ENCODE measurements at places on chromosomes 12 and 14.

- DNase-seq: no peak
Measured at GRCh38 chr14:50088117-50088515, 28.3 kb downstream of the VCPKMT start.

DNA sequence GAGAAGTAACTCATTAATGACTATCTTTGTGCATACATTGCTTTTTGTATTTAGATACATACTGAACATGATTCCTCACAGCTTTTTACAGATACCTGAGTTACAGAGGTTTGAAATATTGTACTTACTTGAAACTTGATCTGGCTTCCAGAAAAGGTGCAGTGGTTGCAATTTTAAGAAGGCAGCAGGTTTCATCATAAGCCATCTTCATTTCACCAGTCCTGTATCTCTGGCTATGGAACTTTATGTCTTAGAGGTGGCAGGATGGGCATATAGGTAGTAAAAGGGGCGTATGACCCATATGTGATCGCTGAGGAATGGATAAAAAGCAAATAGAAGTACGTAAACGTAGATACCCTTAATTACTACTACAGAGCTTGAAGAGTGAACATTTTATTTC is 13.7 kb downstream of the ZBTB1 start:
- DNase-seq: no peak

DNA sequence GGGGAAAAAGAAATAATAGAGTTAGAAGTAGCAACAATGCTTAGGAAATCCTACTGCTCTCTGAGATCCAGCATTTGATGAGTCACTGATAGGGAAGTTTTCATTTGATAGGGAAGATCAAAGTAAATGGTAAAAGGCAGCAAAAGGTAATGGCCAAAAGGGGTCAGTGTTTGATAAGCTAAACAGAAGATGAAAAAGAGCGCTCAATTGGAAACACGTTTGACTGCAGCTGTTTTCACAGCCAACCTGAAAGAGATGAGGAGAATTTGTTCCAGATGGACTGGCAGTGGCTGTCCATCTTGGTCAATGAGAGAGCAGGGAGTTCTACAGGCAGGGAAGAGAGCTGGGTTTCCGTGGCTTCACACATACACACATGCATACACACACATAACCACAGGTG is 264.2 kb downstream of the TMEM132C start:
- DNase-seq: no peak

DNA sequence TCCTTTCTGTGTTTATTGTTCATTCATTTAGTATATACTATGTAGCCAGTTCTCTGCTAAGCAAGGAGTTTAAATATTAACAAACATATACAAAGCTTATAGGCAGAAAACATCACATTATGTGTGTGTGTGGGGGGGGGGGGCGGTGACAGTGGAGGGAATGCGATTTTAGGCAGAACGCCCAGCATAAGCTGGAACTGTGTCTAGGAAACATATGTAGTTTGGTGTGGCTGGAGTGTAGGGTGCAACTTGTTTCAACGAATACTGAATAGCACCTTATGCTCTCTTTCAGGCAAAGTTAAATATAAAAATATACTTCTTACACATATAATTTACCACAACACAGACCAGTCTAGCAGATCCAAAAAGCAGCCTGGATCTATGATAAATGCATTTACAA is 980.6 kb downstream of the SLC6A15 start:
- DNase-seq: no peak

DNA sequence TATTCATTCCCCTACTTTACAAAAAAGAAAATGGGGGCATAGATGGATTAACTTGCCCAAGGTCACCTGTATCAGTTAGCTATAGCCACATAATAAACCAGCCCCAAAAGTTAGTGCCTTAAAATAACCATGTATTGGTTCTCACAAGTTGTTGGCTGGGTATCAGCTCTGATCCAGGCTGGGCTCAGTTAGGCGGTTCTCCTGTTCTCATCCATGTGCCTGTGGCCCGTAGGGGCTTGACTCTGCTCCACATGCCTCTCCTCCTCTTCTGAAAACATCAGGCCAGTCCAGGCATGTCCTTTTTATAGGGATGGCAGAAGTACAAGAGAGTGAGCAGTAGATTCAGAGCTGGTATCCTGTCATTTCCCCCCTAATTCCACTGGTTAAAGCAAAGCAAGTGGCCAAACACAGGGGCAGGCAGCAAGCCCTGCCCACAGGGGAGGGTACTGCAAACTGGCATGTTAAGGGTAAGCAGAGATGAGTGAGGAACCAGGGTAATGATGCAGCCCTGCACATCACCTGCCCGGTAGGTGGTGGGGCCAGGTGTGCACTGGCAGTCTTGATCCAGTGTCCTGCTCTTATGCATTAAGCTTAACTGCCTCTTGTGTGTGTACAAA is 47.9 kb upstream of the TUNAR start:
- DNase-seq: no peak

DNA sequence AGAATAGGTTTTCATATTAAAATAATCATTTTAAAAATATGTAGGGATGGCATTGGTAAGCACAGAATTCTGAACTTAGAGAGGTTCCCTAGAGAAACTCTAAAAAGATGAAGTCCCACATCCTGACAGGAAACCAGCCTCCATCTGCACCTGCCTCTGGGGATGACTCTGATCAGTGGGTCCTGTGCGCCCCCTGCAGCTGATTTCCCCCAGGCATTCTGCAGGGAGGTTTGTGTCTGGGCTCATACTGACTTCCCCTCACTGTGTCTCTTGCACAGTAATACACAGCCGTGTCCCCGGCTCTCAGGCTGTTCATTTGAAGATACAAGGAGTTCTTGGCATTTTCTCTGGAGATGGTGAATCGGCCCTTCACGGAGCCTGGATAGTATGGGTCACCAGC is 602.9 kb downstream of the TMEM121 start:
- peak; percentile 10 for DNase-seq

DNA sequence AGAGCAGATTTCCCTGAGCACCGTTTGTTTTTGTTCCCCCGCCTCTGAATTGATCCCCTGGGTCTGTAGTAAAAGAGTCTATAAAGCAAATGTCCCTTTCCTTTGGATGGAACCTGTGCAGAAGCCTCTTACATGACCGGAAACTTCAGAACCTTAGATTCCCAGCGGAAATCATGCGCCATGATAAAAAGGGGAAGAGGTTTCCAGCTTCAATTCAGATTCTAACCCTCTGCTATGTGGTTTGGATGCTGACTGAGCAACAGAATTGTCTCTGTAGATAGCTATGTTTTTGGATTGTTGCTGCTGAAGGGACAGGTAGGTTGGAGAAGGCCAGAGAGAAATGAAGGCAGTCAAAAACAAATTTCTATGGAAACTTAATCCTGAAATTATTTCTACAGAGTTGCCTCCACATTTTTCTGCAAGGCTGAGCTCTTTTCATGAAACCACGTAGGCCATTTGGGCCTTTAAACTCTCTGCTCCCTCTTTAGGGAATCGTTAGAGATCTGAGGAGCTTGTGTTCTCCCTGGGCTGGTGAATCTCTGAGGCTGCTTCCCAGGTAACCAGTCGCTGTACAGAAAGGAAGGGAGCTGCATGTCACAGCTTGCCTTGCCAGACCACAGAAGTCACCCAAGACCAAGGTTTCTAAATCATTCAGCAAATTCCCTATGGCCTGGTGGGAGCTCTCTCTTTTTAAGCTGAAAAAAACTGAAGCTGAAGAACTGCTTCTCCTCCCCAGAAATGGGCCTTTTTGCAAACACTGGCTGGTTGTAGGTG is 28.7 kb upstream of the OR10P1 start:
- no peak for DNase-seq

DNA sequence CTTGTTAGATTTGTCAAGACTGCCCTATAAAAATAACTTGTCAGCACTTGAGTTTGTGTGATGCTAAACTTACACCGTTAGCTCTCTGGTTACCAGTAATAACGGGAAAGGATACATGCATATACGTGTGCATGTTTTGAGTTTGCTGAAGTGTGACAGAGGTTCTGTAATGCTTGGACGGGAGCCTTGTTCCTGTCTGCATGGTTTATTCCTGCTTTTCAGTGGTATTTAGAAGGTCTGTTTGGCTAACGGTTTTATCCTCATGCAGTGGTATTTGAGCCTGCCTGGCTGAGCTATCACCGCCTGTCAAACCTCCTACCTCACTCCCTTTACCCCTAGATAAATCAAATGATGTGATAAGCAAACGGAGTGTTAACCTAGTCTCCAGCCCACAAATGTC is 305.6 kb downstream of the GALC start:
- DNase-seq: no peak

- no peak for DNase-seq
Measured at GRCh38 chr12:117085318-117085947, 13.8 kb downstream of the TESC start.

DNA sequence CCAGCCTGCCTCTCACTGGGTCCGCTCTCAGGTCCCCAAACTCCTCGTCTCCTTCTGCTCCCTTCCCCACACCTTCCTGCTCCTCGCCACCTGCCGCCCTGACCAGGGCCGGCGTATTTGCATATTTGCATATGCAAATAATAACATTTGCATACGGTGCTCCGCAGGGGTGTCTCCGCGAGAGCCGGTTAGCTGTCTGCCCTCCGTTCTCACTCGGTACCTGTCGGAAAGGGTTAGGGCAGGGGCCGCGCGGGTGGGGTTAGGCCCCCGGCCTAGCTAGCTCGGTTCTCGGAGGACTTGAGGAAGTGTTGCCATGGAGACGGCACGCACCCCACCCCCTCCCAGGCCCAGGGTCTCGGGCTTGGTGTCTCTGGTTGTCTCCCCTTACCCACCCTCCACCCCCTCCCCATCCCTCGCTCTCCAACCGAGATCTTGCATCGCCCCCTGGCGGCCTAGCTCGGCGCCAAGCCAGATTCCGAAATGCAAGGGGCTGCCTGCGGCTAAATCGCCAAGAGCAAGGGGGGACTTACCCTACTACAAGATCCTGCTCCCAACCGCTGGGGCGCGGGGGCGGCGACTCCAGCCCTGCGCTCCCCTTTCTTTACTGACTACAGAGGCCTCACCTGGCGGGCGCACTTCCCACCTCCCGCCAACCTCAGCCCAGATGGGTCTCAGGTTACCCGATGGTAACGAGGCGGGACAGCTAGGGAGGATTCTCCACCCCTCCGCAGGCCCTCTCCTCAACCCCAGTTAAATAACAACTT is 8.1 kb downstream of the STAC3 start:
- no peak for DNase-seq

DNA sequence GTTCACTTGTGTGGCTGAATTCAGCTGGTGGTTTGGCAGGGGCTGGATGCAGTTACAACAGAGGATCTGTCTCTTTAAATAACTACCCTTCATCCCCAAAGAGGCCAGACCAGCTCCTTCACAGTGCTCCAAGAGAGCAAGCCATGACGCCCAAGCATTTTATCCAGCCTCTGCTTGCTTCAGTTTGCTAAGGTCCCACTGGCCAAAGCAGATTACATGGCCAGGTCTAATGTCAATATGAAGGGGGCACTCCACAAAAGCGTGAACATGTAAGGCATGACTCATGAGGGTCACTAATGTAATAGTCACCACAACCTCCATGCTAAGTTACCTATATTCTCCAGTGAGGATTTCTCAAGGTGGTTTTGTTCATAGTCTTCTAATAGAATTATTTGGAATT is 62.9 kb downstream of the MARK3 start:
- DNase-seq: no peak

GRCh38 chr12:130525384-130526172 is 187.9 kb downstream of the PIWIL1 start:
- no peak for DNase-seq

DNA sequence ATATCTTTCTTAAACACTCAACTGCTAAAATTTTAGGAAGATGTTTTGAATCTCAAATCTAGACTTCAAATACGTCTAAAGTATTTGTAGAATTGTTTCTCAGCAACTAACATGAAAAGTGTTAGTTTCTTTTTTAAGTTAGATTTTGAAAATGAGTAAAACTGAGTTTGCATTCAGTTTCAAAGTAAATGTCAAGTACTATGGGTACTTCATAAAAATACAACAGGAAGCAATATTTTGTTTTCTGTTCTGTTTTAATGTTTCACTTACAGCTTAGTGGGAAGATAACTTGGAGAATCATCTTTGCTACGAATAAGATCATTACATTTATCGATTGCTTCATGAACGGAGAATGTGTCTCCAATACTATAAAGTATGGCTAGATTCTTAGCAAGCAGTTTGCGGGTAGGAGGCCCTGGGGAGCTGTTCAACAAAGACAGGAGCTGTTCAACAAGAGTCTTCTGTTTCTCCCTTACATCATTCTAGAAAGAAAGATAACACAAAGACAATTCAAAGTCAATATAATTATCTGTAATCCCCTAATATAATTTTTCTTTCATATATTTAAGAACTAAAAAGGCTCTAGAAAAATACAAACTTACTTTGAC is 20.2 kb downstream of the HEATR5A start:
- peak; percentile 12 for DNase-seq

DNA sequence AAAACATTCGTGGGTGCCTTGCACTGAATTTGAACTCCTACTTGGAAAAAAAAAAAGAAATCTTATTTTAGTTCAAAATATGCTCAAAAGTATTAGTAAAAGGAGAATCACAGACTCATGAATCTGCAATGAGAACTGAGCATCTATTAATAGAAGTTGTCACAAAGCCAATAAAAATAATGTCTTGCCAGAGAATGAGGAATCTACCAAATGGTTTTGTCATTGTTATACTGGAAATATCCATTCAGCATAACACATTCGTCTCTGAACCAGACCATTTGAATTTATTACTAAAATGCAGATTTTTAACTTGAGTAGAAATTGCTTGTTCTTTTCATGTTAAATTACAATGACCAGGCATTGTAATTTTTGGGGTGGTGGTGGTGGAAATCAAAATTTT is 11.6 kb upstream of the PTPRB start:
- DNase-seq: no peak

DNA sequence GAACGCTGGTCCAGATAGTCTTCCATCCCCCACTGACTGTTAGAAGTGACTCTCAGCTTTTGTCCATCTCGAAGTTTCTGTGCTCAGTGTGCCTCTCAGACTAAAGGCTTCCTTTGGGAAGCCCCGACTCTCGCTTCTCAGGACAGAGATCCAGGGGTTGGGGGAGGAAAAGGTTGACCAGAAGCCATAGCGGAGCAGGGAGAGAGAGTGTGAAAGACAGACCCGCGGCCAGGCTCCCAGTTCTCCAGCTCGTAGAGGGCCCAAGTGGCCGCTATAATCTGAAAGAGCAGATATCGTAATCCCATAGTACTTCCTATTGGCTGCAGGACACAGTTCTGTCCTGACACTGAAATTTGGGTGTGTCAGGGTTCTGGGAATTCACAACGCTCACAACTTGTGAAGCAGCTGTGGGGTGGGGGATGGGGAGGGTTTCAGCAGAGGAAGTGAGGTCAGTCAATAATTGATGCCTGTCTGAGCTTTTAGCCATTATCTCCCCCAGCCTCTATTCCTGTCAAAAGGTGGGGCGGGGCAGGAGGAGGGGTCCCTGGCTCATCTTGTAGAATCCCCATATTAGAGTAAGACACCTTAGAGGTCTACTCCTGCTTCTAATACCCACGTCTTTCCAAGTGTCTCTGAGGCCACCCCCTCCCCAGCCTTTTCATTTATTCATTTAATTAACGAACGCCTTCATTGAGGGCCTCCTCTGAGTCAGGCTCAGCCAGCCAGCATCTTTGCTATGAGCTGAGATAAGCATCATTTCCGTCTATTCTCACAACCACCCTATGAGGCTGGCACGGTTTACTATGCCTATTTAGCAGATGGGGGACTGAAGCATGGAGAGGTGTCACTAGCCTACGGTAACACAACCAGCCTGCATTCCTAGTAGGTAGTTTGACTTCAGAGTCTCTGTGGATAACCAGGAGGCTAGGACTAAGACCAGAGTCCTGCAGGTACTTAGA is 1.6 kb upstream of the ACVRL1 start:
- peak; percentile 89 for DNase-seq
